ENCODE measurements at places on chromosomes 1 and 21.

DNA sequence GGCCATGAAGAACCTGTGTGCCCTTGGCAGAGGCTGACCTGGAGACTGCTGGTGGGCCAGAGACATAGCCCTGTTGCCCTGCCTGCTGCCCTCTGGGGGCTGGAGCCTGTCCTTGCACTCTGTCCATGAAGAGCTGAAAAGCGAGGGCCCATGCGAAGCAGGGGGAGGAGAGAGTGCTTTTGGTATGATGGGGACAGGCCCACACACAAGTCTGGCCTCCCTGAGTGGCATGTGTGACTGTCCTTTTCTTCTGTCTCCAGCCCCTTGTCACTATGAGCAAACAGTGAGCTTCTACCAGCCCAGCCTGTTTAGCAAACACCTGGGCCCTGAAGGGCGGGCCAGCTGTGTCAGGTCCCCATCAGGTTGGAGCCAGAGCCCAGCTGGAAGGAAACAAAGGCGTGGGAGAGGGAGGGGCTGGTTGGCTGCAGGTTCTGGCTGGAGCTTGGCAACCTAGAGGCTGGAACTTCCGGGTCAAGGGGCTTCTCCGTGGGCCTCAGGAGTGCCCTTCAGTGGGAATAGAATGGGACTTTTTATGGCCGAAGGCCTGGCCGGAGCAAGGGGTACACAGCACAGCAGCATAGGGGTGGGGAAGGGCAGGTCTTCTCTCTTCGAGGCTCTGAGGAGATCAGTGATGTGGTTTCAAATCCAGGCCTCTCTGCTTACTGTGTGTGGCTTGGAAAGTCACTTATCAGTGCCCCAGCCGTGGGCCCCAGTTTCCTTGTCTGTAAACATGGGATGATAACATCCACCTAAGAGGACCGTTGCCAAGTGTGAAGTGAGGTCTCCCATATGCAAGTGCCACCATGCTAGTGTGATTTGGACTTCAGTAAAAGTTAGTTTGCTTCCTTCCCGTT is 14.3 kb downstream of the QSOX1 start:
- DNase-seq = peak; percentile 24

- DNase-seq = no peak
These were observed 31.0 kb upstream of the IFI16 start for GRCh38 chr1:158978730-158979129.

DNA sequence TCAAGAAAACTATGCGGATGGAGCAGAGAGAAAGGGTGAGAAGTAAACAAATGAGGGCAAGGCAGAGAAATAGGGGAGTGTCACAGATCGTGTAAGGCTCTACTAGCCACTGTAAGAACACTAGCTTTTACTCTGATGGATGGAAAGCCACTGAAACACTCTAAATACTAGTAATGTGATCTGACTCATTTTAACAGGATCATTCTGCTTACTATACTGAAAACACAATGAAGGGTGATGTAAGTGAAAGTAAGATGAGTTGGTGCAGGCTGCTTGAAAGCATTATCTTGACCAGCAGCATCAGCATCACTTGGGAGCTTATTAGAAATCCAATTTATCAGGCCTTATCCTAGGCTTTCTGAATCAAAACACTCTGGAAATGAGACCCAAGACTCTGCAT is 32.7 kb downstream of the TUT4 start:
- DNase-seq = no peak

DNA sequence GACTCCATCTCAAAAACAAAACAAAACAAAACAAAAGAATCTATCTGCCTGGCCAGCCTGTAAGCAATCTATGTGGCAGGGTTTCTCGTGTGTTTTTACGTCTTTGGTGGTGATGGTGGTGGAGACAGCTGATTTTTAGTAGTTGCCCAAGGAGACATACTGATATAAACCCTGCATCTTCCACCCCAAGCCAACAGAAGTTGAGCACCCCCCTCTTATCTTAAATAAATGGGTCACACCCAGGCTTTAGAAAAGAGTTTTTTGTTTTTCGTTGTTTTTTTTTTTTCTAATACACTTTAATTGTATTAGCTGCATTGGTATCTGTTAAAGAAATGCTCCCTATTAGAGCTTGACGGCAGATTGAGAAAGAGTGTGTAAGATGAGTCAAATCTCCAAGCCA is 134.7 kb downstream of the GLUL start:
- DNase-seq = no peak

GRCh38 chr1:25933479-25934365 is 27.5 kb upstream of the STMN1 start:
- no peak for DNase-seq

All from NCI-H1105 (cell line).